PC-9 (cell line): ENCODE measurements at places on chromosomes 11 and 22. TPM values are rescaled to one million over a fixed set of nuclear protein-coding genes. Genes with fewer than 3 reads are reported as not detected.
A peak's percentile ranks its signal among the peaks of the same experiment; 100 is the strongest.

- no peak for DNase-seq
These were observed 220.7 kb upstream of the UBASH3B start for GRCh38 chr11:122434786-122435185.

NAP1L4 gene
- total RNA-seq: 73.3 and 86.7 TPM in 2 replicates

GRCh38 chr11:78418584-78419211 is 1.1 kb upstream of the GAB2 start:
- DNase-seq: peak; percentile 15

LRRC74B gene
- total RNA-seq: 0.25 TPM in 1 of 2 replicates, not detected in the other

PGA5 gene
- not detected in 2 replicates for total RNA-seq

CARD18 gene
- total RNA-seq: not detected in 2 replicates

GRCh38 chr11:455566-456147 is 5.6 kb downstream of the PTDSS2 start:
- DNase-seq: no peak

RIMBP3B gene
- 0.18 TPM in 1 of 2 replicates, not detected in the other for total RNA-seq

DNA sequence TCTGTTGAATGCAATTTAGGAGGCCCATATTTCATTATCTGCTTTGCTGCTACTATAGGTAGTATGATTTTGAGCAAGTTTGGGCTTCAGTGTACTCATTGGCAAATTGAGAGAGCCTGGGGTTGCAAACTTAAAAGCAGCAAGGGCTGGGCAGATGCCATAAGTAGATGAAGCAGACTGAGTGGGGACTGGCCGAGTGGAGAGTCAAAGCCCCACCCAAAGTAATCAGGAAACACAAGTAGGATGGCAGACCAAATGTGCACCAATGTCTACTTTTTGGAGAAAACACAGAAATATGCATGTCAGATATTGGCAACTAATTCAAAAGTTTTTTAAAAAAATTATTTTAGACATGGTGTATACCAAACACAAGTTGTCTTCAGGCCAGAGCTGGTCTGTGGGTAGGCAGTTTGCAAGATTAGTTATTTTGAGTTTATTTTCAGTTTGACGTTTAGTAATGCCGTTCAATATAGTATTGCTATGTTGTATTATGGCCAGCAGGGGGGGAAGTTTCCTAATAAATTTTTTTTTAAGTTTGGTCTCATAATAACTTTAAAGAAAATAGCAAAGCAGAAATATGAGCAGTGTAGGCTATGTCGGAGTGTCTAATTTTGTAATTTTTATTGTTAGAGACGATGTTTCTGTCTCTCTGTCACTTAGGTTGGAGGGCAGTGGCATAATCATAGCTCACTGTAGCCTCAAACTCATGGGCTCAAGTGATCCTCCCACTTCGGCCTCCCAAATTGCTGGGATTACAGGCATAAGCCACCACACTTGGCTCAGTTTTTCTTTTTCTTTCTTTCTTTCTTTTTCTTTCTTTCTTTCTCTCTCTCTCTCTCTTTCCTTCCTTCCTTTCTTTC is 105.1 kb downstream of the HIPK3 start:
- peak; percentile 54 for DNase-seq

GRCh38 chr11:96168623-96169022 is 174.4 kb downstream of the MAML2 start:
- peak; percentile 95 for DNase-seq

KREMEN1 gene
- total RNA-seq: 4.6 and 6.1 TPM in 2 replicates

- peak; percentile 1 for DNase-seq
These were observed 829.7 kb upstream of the FAT3 start for GRCh38 chr11:91394727-91395414.

DNA sequence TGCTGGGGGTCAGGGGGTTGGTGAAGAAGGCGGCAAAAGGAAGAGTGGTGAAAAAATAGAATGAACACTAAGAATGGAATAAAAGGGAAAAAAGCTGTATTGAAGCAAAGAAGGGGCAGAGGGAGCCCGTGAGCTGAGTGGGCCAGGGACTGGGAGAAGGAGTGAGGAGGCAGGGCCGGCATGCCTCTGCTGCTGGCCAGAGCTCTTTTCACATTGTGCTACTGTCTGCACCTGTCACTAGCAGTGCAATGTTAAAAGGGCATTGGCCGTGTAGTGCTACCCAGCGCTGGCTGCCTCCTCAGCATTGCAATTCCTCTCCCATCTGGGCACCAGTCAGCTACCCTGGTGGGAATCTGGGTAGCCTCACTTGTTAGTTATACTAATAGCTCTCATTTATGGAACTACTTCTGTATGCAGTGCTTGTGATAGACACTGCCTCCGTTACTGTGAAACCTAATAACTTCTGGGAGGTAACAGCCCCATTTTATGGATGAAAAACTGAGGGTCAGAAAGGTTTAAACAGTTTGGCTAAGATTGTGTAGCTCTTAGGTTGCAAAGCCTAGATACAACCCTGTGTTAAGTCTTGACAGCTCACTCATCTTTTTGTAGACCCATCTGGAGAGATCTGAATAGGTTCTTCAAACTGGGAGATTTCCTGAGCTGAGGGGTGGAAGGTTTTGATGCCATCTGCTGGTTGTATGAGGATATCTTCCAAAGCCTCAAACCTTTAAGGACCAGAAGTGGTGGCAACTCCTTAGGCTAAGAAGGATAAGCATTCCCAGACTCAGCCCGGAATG is 8.5 kb downstream of the YPEL4 start:
- DNase-seq: no peak

DNA sequence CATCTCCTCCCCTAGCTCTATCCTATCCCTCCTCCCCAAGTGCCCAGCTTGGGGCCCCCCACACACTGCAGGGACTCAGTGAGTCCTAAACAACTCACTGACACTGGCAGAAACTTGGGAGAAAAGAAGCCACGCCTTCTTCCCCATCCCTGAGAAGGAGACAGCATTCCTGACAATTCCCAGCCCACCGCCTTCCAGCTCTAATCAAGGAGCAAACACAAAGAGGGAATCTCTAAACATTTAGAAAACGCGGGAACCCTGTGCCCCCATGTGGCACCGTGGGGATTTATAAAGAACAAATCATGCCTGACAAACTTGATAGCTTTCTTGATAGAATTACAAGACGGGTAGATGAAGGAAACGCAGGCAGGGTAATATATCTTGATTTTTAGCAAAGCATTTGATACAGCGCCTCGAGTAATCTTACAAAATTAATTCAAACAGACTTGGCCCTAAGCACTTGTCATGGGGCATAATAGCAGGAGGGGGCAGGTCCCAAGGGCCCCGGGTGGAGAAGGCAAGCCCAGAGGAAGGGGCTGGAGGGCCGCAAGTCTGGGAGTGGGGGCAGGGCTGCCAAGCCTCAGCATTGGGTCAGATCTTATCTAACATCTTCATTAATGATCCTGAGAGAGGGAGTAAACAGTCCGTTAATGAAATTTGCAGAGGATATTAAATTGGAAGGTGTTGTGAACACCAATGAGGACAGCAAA is 4.5 kb downstream of the CHST1 start:
- no peak for DNase-seq

DNA sequence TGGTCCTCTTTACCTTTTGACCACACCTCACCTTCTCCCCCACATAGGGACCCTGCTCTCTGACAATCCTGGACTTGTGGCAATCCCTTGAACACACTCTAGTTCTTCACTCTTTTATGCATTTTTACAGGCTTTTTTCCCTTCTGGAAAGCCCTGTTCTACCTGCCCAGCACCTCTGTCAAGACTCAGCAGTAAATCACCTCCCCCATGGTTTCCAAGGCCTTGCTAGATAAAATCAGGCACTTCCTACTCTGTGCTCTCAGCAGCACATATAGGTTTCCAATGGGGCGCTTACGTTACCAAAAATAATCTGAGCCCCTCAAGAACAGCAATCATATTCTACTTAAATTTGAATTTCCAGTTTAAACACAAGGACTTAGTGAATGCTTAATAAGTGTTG is 53.9 kb downstream of the ETS1 start:
- DNase-seq: no peak

UBXN1 gene
- 143 and 150 TPM in 2 replicates for total RNA-seq

FRMD8 gene
- 32.4 and 48.9 TPM in 2 replicates for total RNA-seq

- DNase-seq: no peak
These were observed 43.1 kb downstream of the SVIP start for GRCh38 chr11:22786475-22786874.

GRCh38 chr11:2265854-2266585 is 4.4 kb downstream of the ASCL2 start:
- DNase-seq: no peak

ARHGAP8 gene
- 114 and 130 TPM in 2 replicates for total RNA-seq

DNA sequence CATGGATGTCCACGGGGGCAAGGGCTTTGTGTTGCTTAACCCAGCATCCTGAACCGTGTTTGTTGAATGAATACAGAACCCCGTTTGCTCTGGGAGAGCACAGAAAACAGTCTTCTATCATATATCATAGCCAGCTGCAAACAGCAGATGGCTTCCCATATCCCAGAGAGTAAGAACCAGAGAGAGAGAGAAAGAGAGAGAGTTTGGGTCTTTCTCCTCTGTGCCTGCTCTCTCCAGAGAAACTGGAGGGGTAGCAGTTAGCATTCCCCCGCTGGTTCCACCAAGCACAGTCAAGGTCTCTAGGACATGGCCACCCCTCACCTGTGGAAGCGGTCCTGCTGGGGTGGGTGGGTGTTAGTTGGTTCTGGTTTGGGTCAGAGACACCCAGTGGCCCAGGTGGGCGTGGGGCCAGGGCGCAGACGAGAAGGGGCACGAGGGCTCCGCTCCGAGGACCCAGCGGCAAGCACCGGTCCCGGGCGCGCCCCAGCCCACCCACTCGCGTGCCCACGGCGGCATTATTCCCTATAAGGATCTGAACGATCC is 440 bp upstream of the TIMP3 start:
- no peak for DNase-seq

DNA sequence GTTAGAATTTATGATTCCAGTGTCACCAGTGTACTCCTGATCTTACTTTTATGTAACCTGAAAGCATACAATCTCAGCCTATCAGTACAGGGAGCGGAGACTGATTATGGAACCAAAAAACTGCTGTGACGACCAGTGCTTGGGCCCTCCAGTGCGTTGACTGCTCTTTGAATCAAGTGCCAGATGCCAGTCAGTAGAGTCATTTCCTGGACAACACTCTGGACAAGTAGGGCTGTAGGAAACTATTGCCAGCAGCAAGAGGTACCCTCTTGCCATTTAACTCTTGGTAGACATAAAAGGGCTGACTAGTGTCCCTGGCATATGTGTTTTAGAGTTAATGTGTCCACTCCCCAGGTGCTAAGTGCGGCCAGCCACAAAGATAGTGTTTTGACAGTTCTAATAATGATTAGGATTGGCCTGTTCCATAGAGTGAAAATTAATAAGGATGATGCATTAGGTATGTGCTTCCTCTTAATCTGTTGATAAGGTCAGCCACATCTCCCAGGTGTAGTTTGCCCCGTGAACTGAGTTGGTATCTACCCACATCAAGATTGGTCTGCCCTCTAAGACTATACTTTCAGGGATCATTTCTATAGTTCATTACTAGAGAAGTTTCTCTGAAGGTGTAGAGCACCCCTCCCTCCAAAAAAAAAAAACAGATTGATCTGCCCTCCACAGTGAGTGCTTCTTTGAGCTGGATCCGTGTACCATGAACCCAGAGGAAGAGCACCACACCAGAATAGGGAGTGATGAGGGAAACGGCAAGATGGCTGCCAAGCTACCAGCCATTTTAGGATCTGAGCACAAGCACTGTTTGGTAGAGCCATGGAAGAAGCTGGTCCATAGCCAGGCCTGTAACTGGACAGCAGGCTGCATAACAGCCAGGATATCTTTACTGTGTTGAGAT is 20.7 kb upstream of the AIFM3 start:
- DNase-seq: peak; percentile 12

- no peak for DNase-seq
These were observed 23.8 kb downstream of the KCNQ1 start for GRCh38 chr11:2468363-2469235.

FAM180B gene
- total RNA-seq: not detected in 2 replicates

DNA sequence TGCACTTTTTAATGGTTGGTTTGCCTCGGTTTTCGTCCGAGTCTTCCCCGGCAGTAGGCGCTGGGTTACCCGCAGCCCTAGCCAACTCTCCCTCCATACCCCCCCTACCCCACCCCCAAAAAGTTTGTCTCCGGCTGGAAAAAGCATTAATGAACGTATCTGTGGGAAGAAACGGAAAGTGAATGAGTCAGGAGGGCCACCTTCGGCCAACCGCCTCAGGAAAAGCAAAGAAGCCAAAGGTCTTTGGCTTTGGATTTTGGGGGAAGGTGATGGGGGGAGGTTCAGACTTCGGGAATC is 508 bp upstream of the FLI1 start:
- no peak for DNase-seq

- no peak for DNase-seq
These were observed 38.6 kb upstream of the SOX6 start for GRCh38 chr11:16394947-16395346.

RBX1 gene
- 52.9 and 53.3 TPM in 2 replicates for total RNA-seq

DNA sequence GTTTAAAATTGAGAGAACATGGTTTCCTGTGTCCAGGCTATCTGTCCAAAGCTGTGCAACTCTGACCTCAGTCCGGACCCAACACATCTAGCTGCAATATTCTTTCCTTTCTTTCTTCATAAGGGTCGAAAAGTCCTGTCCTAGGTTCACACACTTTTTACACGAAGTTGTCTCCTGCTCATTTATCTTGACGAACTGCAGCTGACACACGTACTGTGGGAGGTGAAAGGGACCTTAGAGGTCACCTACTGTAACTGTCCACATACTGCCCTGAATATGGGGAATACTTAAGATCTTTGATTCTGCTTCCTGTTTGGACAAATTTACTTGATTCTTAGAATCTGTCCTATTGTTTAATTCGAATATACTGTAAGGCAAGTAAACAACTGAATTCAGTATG is 105.9 kb downstream of the CCDC83 start:
- DNase-seq: no peak

- no peak for DNase-seq
These were observed 33.8 kb downstream of the MMP13 start for GRCh38 chr11:102921587-102922220.

GRCh38 chr11:18054511-18055103 is 8.5 kb upstream of the TPH1 start:
- no peak for DNase-seq

DNA sequence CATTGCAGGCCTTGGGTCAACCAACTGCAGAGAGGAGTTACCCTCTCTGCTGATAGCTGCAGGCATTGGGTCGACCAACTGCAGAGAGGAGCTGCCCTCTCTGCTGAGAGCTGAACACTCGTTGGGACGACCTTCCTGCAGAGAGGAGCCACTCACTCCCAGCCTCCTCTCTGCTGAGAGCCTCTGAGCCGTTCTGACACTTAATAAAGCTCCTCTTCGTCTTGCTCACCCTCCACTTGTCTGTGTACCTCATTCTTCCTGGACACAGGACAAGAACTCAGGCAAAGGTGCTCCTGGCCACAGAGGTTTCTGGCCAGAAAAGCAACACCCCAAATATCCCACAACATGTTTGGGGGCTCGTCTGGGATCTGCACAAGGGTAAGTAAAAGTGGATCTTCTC is 7.5 kb upstream of the PKP3 start:
- DNase-seq: no peak

GRCh38 chr22:21766691-21767462 is 31.3 kb upstream of the YPEL1 start:
- no peak for DNase-seq

DNA sequence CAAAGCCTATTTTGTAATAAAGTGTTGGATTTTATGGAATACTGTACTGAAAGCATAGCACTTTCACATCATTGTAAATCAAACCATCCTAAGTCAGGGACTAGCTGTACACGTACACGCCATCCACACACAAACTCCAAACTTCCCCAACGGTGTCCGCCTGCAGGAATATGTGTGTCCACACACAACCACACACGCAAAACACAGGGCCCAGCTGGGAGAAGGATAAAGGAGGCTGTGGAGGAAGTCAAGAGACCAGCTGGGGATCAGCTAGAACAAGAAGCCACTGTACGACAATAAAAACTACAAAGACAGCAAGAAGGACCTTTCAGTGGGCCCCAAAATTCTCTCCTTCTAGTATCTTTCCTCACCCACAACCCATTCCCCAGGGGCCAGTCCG is 1.6 kb downstream of the TRIM29 start:
- no peak for DNase-seq
